Foreskin fibroblast (primary cell): ENCODE measurements at places on chromosomes 13 and 19.

GRCh38 chr19:46371371-46371901 lies 24.5 kb downstream of the PPP5C start:
- DNase-seq: peak; percentile 46

DNA sequence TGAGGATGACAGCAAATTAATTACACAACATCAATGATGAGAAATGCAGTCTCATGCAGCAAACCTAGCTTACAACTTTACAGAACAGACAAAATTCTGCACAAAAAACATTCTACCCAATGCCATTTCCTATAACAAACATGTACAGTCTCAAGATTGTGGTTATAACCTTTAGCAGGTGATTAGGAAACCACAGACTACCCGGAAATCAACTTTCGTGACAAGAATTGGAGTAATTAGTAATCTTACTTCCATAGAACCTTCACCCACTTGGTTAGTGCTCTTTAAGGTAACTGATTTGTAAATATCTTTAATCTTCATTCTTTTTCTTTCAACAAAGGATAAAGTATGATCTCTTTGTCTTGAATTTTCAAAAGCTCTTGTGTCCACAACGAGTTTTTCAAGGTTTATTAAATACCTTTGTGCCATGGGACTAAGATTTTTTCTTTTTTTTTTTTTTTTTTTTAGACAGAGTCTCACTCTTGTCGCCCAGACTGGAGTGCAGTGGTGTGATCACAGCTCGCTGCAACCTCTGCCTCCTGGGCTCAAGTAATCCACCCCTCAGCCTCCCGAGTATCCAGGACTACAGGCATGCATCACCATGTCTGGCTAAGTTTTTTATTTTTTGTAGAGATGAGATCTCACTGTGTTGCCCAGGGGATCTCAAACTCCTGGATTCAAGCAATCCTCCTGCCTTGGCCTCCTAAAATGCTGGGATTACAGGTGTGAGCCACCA lies 78.8 kb downstream of the MAP4K1 start:
- DNase-seq: no peak

- DNase-seq: no peak
Measured at GRCh38 chr19:367561-367960, 23.0 kb upstream of the MIER2 start.

DNA sequence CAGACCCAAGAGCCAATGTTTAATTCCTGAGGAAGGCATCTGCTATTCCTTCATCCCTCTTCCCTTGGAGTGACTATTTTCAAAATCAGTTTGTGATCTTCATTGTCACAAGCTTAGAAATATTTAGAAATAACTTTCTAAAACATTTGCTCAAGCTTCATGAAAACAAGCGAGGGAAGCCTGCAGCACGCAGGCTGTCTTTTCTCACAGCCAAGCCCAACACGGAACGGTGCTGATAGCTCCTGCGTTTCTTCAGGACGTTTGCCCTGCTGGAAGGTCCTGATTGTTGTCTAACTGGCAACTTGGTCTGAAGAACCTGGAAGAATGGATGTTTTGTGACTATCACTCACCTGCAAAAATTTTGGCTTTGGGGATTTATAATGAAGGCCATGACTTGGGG lies 152.5 kb downstream of the FGF9 start:
- DNase-seq: no peak

DNA sequence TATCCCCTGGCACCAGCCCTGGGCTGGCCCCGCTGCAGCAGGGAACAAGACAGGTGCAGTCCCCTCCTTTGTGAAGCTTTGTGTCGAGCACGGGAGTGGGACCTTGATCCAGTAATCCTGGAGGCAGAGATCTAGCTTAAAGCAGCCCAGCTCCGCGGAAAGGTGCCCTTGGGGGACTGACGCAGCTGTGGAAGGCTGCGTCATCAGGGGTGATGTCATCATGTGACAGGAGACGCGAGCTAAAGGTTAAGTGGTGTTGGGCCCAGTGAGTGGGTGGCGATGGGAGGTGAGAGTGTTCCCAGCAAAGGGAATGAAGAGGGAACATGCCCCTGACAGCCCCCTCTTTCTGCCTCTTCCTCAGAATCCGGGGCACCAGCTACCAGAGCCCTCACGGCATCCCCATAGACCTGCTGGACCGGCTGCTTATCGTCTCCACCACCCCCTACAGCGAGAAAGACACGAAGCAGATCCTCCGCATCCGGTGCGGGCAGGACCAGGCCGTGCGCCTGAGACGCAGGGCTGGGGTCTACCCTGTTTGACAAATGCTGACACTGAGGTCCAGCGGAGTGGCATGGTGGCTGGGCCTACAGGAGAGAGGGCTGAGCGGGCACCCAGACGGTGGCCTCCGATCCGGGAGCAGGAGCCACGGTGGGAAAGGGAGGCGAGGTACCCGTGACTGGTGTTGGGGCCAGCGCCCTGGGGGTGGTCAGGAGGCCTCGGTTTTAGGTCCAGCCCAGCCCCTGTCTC lies 2.6 kb downstream of the LHB start:
- DNase-seq: no peak
